ENCODE measurements at places on chromosomes 12 and 14.

GRCh38 chr14:52473557-52473956 is 78.7 kb downstream of the TXNDC16 start:
- peak; percentile 30 for DNase-seq

DNA sequence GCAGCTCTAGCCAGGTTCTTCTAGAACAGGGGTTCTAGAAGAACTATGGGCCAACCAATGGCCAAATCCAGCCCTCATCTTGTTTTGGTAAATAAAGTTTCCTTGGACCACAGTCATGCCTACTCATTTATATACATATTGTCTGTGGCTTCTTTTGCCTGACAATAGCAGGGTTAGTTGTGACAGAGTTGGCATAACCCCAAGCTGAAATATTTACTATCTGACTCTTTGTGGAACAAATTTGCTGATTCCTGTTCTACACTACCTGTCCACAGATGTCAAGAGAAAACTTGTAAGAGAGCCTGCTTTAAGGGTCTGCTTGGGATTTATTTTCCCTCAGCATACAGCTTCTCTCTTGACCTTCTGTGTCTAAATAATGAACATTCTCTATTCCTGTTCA is 289.0 kb downstream of the KSR2 start:
- DNase-seq, result no peak

DNA sequence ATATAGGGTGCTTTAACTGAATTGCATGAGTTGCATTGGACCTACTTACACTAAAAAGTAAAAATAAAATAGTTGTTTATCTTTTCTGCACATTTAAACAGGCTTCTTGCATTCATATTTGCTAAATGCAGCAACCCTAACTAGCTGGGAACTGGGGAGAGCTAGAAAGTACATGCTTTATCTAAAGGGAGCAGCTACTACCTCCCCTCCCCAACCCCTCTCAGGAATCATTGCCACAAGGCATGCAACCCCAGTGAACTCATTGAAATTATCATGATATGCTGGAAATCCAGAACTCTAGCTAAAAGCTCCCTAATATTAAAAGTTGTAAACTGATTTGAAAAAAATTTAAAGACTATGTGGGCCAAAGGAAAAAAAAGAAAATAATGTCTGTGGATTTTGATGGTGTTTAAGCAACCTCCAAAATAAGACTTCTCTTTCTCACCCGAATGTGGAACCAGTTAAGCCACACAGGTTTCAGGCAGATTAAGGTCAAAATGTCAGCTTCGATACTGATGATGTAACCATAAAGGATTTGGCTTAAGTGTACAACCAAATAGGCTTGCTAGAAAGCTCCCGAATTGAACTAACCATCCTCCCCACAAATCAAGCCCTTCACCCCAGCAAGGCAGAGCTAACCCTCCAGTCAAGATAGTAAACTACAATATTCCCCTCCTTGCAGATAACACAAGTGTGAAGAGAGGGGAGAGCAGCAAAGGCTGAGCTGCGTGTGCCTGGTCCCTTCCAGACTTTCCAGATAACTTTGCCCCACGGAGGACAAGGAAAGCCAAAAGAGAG is 13.8 kb upstream of the POC1B start:
- DNase-seq, result no peak

DNA sequence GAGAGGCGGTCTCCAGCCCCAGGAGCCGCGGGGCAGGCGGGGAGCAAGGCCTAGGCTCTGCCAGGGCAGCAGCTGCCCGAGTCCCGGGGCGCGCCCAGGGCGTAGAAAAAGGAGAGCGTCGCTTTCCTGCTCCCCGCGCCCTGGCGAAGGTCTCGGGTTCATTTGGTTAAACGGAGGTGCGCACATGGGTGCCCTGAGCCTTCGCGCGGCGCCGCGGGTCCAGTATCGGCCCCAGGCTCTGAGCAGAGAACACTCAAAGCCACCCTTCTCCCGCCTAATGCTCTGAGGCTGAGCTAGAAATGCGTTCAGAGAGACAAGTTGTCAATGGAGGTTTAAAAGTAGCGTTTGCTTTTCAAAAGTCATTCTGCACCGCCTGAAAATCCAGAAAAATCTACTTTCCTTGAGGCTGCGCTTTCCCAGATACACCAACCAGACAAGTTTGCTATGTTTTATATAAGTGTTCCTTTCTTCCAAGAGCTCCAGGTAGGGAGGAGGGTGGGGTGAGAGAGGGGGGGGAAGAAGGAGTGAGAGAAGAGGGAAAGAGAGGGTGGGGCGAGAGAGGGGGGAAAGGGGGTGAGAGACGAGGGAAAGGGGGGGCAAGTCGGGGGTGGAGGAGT is 1.5 kb downstream of the TMEM132C start:
- DNase-seq, result no peak

DNA sequence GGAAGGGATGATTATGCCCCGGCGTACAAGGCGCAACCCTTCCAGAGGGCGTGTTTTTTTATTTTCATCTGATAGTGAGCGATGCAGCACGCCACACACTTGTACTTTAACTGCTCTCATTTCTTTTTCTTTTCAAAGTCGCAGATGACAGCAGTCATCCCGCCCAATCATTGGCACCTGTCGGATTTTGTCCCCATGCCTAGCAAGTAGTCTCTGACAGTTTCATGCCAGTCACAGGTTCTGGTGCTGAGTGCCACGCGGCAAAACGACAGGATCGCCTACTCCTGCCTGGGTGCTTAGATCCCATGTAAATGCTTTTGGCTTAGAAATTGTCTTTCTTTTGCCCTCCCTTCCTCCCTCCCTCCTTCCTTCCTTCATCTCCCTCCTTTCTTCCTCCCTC is 117.7 kb downstream of the GLT1D1 start:
- DNase-seq, result no peak

GRCh38 chr14:98633380-98633779 is 638.6 kb downstream of the BCL11B start:
- no peak for DNase-seq

DNA sequence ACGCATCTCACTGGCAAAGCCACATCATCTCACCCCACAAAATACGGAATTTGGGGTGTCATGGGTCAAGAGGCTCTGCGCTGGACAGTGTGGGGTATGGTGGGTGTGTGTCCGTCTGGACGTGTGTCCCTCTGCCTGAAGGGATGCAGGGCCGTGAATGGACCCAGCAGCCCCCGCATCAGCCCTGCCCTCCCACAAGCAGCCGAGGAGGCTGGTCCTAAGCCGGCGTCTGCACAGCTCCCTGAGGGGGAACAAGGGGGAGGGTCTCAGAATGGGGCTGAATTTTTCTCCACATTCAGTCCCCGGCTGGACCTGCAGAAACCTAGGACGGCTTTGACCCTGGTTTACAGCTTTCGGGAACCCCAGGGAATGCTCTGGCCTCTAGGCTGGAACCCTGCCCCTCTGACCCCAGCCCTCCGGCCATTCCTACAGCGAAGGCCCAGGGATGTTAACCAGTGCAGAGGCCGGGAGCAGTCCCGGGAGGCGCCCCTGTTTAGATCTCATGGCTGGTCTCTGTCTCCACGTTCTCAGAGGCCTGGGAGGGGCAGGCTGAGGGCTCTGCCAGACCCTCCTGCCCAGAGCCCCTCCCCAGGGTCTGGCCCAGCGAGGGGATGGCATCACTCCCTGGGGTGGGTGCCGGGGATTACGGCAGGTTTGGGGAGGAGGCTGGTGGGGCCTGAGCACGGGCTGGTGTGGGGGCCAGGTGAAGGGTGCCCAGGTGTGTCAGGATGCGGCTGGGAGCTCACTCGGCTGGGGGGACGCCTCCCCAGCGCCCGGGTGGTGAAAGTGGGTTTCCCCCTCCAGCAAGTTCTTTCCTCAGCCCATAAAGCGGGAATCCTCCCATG is 156.5 kb upstream of the C14orf180 start:
- DNase-seq, result no peak

DNA sequence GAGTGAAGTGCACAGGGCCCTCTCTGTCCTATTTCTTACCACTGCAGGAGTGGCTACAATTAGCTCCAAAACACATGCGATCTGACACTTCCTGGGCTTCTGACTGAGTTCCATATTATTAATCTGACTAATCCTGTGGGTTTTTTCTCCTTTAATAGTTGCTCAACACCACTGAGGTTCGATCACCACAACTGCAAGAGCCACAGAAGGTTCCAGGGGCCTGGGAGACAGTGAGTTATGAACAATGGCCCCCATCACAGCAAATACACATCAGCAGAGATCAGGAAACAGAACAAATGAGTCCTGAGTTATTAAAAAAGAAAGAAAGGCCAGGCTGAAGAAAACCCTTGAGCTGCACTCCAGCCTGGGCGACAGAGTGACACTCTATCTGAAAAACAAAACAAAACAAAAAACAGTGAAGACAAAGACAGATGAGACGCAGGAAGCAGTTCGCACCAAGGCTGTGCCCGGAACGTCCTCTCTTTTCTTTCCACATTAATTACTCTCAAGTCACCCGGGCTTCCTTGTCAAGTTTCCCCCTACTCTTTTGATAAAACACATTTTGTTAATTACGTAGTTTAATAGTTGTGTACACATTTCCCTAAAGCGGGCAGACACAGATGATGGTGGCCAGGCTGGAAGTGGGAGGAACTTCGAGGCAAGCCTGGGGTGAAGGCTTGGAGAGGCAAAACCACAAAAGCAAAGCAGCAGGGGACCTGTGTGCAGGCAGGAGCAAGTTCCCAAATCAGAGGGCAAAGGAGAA is 42.7 kb downstream of the CDC42BPB start:
- DNase-seq, result no peak

GRCh38 chr12:27260746-27261145 is 16.7 kb downstream of the STK38L start:
- peak; percentile 38 for DNase-seq

DNA sequence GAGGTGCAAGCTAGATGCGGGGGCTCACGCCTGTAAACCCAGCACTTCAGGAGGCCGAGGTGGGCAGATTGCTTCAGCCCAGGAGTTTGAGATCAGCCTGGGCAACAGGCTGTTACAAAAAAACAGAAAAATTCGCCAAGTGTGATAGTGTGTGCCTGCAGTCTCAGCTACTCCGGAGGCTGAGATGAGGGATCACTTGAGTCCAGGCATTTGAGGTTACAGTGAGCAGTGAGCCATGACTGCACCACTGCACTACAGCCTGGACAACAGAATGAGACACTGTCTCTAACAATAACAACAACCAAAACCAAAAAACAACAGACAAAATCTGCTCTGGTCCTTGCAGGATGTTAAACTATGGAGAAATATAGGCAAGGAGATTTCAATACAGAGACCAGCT is 13.9 kb downstream of the BTBD7 start:
- no peak for DNase-seq

- no peak for DNase-seq
Observed at GRCh38 chr12:107178776-107179175, 85.4 kb upstream of the CRY1 start.

GRCh38 chr12:106953352-106954250 is 2.1 kb upstream of the TMEM263 start:
- no peak for DNase-seq

GRCh38 chr14:37438444-37438843 is 156.6 kb downstream of the FOXA1 start:
- DNase-seq, result no peak

- DNase-seq, result no peak
Observed at GRCh38 chr14:78405079-78405856, 235.1 kb downstream of the NRXN3 start.

- no peak for DNase-seq
Observed at GRCh38 chr14:98035396-98035795, 1236.6 kb downstream of the BCL11B start.
